ENCODE measurements at places on chromosomes 7 and 10. TPM values are rescaled to one million over a fixed set of nuclear protein-coding genes. Genes with fewer than 3 reads are reported as not detected.

Gene CNPY1
- polyA plus RNA-seq = not detected

GRCh38 chr10:121677880-121678279 is 79.6 kb upstream of the FGFR2 start:
- no peak for DNase-seq

- DNase-seq = no peak
These were observed 381.3 kb downstream of the KCNMA1 start for GRCh38 chr10:77256346-77256745.

DNA sequence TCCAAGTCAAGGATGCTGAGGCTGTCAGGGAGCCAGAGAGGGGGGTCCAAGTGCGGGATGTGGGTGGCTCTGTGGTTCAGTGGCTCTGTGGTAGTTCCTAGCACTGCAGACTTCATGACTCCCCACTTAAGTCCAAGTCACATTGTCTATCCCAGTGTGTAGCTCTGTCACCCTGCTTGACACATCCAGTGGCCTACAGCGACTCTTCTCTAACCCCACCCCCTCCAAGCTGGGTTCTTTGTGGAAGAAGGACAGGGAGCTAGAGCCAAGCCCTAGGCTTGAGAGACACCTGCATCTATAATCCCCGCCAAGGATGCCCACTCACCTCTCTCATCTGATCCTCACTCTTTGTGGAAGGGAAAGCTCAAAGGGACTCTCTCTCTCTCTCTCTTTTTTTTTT is 57.6 kb downstream of the ADCYAP1R1 start:
- no peak for DNase-seq

DNA sequence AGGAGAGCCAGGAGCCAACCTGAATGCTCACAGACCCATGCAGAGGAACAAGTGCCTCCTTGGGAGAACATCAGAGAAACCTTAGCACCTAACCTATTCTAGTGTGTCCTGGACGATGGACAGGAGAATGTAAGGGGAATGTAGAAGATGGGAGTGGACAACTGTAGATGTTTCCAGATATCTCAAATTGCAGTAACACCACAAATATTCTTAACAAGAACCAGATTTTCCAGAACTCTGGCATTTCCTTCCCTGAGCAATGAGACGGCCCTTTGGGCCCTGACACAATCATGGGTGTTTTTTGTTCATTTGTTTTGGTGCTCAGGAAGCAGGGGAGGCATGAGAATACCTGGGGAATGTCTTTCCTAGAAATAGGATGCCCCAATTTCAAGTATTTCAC is 196.1 kb upstream of the PRSS1 start:
- DNase-seq = no peak

DNA sequence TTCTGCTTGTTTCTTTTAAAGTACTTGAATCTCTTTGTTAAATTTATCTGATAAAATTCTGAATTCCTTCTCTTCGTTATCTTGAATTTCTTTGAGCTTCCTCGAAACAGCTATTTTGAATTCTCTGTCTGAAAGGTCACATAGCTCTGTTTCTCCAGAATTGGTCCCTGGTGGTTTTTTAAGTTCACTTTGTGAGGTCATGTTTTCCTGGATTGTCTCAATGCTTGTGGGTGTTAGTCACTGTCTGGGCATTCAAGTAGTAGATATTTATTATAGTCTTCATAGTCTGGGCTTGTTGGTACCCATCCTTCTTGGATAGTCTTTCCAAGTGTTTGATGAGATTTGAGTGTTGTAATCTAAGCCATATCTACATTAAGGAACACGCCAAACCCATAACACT is 1060.6 kb downstream of the LRMDA start:
- DNase-seq = no peak

- DNase-seq = peak; percentile 56
These were observed 38.6 kb downstream of the CLRN3 start for GRCh38 chr10:127853868-127854768.

DNA sequence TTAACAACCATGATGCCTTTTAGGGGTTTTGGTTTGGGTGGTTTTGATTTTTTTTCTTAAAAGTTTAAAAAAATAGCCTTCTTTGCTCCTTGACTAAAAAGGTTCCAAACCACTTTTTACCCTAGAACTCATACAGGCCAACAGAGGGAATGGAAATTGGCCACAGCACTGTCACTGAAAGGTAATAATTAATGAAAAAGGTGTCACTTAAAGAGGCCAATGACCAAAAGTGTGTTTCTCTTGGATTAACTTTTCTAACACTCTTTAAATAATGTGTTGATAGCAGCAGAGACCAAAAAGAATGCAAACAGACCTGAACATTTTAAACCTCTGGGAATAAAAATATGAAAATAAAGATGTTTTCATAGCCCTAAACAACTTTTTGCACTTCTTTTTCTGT is 221.1 kb upstream of the TCF7L2 start:
- DNase-seq = no peak
